Activated naive CD8-positive, alpha-beta T cell treated with anti-CD3 and anti-CD28 coated beads for 36 hours (primary cell): ENCODE measurements at places on chromosomes 4 and X. TPM values are rescaled to one million over a fixed set of nuclear protein-coding genes. Genes with fewer than 3 reads are reported as not detected.

- DNase-seq: no peak
Observed at GRCh38 chr4:67604749-67605148, 46.2 kb downstream of the STAP1 start.

Gene TCEANC
- total RNA-seq: 0.89 TPM

Gene REPS2
- total RNA-seq: not detected

DNA sequence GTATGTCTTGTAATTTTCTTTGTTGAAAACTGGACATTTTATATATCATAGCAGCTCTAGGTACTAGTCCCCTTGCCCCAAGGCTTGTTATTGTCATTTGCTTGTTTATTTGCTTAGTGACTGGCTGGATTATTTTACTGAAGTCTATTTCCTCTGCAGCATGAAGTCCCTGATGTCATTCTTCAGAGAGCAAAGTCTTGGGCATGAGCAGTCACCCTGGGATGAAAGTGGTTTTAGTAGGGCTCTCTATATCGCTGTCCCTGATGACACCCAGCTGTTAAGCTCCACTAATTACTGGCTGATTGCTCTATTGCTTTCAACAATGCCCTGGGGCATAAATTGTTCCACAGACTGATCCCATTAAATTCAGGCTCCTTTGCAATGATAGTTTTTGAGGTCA, 113.5 kb upstream of the USP9X start:
- DNase-seq: no peak

GRCh38 chr4:139312552-139313332, 10.5 kb upstream of the NDUFC1 start:
- no peak for DNase-seq

GRCh38 chr4:181312066-181312465, 931.1 kb upstream of the TENM3 start:
- DNase-seq: no peak

Gene OTC
- total RNA-seq: not detected

DNA sequence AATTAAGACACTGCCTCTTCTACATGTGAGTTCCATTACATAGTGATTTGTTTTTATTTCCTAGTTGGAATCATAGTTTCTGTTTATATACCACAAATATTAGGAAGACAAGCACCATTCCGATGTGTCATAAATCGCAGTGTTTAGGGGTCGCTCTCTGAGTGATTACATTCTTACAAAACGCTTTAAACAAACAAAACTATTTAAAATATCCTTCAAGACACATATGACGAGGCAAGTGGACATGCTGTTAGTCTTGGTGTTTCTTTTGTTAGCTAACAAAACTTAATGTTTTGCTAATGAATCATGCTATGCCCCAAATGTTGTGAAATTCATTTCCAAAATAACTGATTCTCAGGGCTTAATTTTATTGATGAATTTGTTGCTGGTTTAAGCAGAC, 1219.3 kb upstream of the PRKX start:
- DNase-seq: no peak

GRCh38 chr4:165537028-165537648, 158.3 kb downstream of the CPE start:
- DNase-seq: no peak

- no peak for DNase-seq
Observed at GRCh38 chr4:99868126-99868596, 26.1 kb downstream of the LAMTOR3 start.

Gene GNRHR
- not detected for total RNA-seq

DNA sequence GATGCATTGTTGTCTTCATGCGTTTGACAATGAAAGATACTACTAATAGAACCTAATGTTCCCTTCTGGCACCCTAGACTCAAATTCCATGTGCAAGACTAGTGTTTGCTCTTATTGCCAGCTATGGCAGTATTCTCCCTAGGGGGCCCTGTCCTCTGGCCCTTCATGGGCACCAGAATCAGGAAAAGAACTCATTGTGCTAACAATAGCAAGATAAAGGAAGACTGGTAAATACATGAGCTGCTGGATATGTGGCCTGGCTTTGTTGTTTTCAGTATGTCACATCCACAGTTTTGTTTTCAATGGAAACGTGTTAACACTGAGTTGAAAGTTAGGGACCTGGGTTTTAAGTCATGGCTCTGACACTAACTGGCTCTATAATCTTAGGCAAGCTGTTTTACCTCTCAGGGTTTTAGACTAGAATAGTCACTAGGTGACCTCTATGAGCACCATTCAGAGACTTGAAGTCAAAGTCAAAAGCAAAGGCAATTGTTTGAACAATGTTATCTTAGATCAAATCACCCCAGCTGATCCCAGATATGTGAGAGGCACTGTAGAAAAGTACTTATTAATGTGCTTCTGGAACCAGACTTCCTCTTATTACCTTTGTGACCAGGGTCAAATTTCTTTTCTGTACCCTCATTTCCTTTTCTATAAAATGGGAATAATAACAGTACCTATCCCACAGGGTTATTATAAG, 253.7 kb upstream of the DIAPH2 start:
- no peak for DNase-seq

Gene PJA1
- total RNA-seq: 22.9 TPM

GRCh38 chr4:28883211-28883610, 1837.0 kb upstream of the PCDH7 start:
- DNase-seq: no peak

- DNase-seq: no peak
Observed at GRCh38 chr4:82515705-82516104, 46.1 kb downstream of the TMEM150C start.

Gene CETN2
- total RNA-seq: 10.2 TPM

GRCh38 chrX:136662104-136662503, 14.1 kb downstream of the CD40LG start:
- no peak for DNase-seq

Gene RADX
- 10.1 TPM for total RNA-seq

GRCh38 chr4:70721747-70722146, at the start of gene RUFY3:
Gene RUFY3 (plus strand): TSS chr4:70721964. CDS start chr4:70722574, 610 bp downstream.
- no peak for DNase-seq

Gene SCD5
- 4.0 TPM for total RNA-seq
